ENCODE measurements at places on chromosomes 5 and 9. TPM values are rescaled to one million over a fixed set of nuclear protein-coding genes. Genes with fewer than 3 reads are reported as not detected.

Gene ORM2
- total RNA-seq, result not detected

Gene PRELID1
- total RNA-seq, result 206 TPM

Gene KLHL9
- total RNA-seq, result 33.5 TPM

Gene SNCAIP
- total RNA-seq, result 5.4 TPM

Gene SPOCK1
- 6.9 TPM for total RNA-seq

DNA sequence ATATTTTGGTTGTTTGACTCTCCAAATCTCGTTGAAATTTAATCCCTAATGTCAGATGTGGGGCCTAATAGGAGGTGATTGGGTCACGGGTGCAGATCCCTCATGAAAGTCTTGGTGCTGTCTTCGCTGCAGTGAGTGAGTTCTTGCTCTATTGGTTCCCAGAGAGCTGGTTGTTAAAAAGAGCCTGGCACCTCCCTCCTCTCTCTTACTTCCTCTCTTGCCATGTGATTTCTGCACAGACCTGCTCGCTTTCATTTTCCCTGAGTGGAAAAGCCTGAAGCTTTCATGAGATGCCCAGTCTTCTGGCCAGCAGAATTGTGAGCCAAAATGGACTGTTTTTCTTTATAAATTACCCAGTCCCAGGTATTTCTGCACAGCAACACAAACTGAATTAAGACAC is 221.6 kb downstream of the MAT2B start:
- no peaks in the 10 kb centered on the region for H3K36me3 ChIP-seq
- no peak overlapping the region for H3K4me3 ChIP-seq
- no peak for DNase-seq
- H3K27me3 ChIP-seq, result no peaks in the 10 kb centered on the region
- H3K27ac ChIP-seq, result no peak overlapping the region
- no peaks in the 10 kb centered on the region for H3K4me1 ChIP-seq

- peaks cover 10% of the 10 kb centered on the region for H3K4me1 ChIP-seq
- H3K4me3 ChIP-seq, result no peak overlapping the region
- H3K27me3 ChIP-seq, result no peaks in the 10 kb centered on the region
- no peaks in the 10 kb centered on the region for H3K36me3 ChIP-seq
These were observed 2.3 kb upstream of the TNIP1 start for GRCh38 chr5:151083081-151083676.

- no peak overlapping the region for H3K27ac ChIP-seq
- H3K36me3 ChIP-seq, result no peaks in the 10 kb centered on the region
- no peak overlapping the region for H3K4me3 ChIP-seq
- no peaks in the 10 kb centered on the region for H3K27me3 ChIP-seq
- no peaks in the 10 kb centered on the region for H3K4me1 ChIP-seq
- no peak for DNase-seq
These were observed 92.1 kb downstream of the ZNF354C start for GRCh38 chr5:179152144-179152895.

- H3K4me3 ChIP-seq, result no peak overlapping the region
- H3K27me3 ChIP-seq, result no peaks in the 10 kb centered on the region
- H3K36me3 ChIP-seq, result no peaks in the 10 kb centered on the region
- H3K4me1 ChIP-seq, result no peaks in the 10 kb centered on the region
These were observed 103.4 kb downstream of the PHF2 start for GRCh38 chr9:93679536-93680442.

DNA sequence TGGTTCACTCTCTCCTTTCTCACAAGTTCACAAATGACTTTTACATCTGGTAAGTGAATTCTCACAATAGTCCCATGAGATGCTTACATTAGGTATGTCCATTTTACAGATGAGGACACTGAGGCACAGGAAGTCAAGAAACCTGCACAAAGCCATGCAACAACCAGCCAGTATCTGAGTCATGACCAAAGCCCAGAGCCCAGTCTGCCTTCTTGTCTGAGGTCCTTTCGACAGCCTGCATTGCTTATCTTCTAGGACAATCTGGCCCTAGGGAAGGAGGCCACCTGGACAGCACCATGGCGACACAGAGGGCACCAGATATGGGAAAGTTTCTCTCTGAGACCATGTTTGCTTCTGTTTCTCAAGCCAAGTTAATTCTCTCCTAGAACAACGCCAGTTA is 197.1 kb downstream of the NSG2 start:
- H3K4me3 ChIP-seq, result no peak overlapping the region
- peaks cover 14% of the 10 kb centered on the region for H3K4me1 ChIP-seq
- H3K27ac ChIP-seq, result no peak overlapping the region
- H3K36me3 ChIP-seq, result no peaks in the 10 kb centered on the region
- DNase-seq, result no peak

- peak; percentile 60 for DNase-seq
- H3K36me3 ChIP-seq, result no peaks in the 10 kb centered on the region
- H3K27ac ChIP-seq, result no peak overlapping the region
- H3K4me1 ChIP-seq, result peaks cover 29% of the 10 kb centered on the region
- H3K4me3 ChIP-seq, result no peak overlapping the region
- no peaks in the 10 kb centered on the region for H3K27me3 ChIP-seq
These were observed 108.7 kb downstream of the MUSK start for GRCh38 chr9:110777196-110777875.

- no peak overlapping the region for H3K27ac ChIP-seq
- H3K36me3 ChIP-seq, result no peaks in the 10 kb centered on the region
- no peak overlapping the region for H3K4me3 ChIP-seq
- no peaks in the 10 kb centered on the region for H3K4me1 ChIP-seq
These were observed 24.4 kb downstream of the AKNA start for GRCh38 chr9:114363424-114363823.

DNA sequence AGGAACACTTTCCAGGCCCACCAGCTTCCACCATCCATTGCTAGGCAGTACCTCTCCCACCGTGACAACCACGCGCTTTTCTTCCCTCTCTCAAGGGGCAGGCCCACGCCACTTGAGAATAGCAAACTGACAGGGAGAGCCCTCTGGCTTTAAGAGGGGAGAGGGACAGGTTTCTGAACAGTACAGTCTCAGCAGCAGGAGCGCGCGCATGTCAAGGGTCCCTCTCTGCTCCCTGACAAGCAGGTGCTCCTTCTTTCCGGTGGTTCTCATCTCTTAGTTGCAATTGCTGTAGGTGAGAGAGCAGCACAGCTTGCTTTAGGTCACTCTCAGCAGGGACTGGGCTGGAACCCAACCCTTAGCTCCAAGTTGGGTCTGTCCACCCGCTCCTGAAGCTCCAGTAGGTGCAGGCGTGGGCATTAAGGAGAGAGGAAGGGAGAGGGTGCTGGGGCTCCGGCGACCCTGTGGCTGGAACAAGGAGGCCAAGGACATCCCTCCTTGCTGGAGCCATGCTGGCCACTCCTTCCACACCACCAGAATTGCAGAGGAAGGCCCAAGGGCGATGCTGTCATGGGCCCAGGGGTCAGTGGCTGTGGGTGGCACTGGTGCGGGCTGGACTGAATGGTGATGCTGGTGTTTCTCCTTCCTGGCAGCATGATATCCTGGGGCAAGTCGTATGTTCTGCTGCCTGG is 9.0 kb upstream of the PHF2 start:
- DNase-seq, result peak; percentile 39
- H3K27me3 ChIP-seq, result no peaks in the 10 kb centered on the region
- peaks cover 6% of the 10 kb centered on the region for H3K4me1 ChIP-seq

DNA sequence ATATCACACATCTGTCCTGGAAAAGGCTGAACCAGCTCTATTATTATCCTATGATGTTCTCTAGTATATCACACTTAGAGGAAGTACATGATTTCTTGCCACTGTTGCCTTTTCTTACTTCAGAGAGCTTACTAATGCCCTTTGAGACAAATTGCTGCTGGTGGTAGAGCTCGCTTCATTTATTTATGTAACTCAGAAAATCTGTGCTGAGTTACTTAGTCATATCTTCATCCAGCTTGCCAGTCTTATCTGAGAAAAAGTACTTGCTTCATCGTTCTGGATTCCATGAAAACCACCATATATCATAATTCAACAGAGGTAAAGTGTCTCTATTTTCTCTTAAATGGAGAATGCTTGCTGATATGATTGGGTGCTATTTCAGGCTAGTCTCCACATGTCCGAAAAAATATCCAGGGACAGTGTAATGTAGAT is 26.6 kb downstream of the PTPDC1 start:
- no peaks in the 10 kb centered on the region for H3K36me3 ChIP-seq
- DNase-seq, result no peak
- H3K27ac ChIP-seq, result no peak overlapping the region
- no peaks in the 10 kb centered on the region for H3K27me3 ChIP-seq
- H3K4me1 ChIP-seq, result no peaks in the 10 kb centered on the region

DNA sequence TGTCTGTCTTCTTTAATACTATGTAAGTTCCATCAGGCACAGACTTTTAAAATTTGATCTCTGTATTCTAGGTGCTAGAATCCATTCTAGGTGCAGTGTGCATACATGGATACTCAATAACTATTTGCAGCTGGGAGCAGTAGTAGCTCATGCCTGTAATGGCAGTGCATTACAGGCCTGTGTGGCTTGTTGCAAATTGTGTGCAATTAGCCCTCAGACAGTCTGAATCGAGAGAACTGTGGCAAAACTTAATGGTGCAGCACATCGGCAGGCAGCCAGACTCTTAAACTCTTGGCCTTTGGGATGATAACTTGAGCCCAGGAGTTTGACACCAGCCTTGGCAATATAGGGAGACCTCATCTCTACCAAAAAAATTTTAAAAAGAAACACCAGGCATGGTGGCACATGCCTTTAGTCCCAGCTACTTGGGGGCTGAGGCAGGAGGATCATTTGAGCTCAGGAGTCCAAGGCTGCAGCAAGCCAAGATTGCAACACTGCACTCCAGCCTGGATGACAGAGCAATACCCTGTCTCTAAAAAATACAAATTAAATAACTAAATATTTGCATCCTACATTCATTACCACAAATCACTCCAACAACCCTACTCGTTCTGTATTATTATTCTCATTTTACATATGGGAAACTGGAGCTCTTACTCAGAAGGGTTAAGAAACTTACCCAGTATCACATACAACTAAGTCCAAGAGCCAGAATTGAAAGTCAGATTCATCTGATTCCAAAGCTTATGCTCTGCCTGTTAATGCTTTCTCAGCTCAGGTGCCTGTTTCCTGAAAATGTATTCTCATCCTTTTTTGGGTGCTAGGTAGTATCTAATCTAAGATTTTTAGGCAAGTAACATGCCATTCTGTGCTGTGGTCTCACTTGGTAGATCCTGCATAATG is 30.1 kb downstream of the PRKACG start:
- no peaks in the 10 kb centered on the region for H3K36me3 ChIP-seq
- no peak overlapping the region for H3K27ac ChIP-seq
- H3K4me1 ChIP-seq, result peaks cover 12% of the 10 kb centered on the region
- no peak overlapping the region for H3K4me3 ChIP-seq
- no peak for DNase-seq
- H3K27me3 ChIP-seq, result no peaks in the 10 kb centered on the region

DNA sequence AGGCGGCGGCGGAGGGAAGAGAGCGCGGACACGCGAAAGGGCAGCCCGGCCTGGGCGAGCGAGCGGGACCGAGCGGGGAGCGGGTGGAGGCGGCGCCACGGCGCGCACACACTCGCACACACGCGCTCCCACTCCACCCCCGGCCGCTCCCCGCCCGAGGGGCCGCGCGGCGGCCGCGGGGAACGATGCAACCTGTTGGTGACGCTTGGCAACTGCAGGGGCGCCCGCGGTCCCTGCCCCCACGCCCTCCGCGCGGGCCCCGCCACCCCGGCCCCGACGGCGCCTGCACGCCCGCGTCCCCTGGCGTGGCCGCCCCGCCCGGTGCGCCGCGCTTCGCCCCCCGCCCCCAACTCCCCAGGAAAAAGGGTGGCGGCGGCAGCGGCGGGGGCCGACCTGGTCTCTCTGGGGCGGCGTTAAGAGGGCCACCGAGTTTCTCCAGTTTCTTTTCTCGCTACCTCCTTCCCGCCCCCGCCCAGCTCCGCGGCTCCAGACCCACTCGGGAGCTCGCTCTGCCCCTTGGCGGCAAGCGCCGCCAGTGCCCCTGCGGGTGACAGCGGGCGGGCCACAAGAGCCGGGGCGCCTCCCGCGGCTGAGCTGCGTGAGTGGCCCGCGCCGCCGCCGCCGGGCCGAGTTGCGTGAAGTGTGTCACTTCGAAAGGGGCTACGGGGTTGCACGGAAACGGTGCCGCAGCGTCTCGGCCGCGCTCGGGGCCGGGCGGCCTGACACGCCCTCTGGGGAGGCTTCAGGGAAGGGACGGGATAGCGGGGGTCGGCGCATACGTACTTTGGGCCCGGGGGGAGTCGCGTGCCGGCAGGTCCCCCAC is at the start of gene NR3C1:
Gene NR3C1, minus strand, starts transcription at position 94 of the 823 bp plus-strand sequence. CDS start 2,847 bp downstream, outside the sequence.
- no peak within 1 kb of the TSS for H3K27ac ChIP-seq
- H3K27me3 ChIP-seq, result peaks cover 87% of the 10 kb centered on the region
- DNase-seq, result peak; percentile 71
- peaks cover 22% of the 10 kb centered on the region for H3K4me1 ChIP-seq

Measured in neural progenitor cell (in vitro differentiated cells).